ENCODE measurements at places on chromosomes 6 and 20.

- DNase-seq = no peak
Measured at GRCh38 chr6:149046164-149046821, 271.2 kb upstream of the TAB2 start.

- peak; percentile 53 for DNase-seq
Measured at GRCh38 chr20:53708129-53708968, 114.7 kb upstream of the ZNF217 start.

- DNase-seq = peak; percentile 32
Measured at GRCh38 chr20:4297127-4297826, 281.9 kb upstream of the RNF24 start.

GRCh38 chr6:125144822-125145221, 8.8 kb upstream of the TPD52L1 start:
- no peak for DNase-seq

- no peak for DNase-seq
Measured at GRCh38 chr20:44504402-44505307, 17.2 kb downstream of the SERINC3 start.

Data from fibroblast of lung (primary cell).